CD4-positive, alpha-beta T cell treated with Interleukin-6 at 100 ng/mL for 8 hours (primary cell): ENCODE measurements at places on chromosomes 4 and X.

DNA sequence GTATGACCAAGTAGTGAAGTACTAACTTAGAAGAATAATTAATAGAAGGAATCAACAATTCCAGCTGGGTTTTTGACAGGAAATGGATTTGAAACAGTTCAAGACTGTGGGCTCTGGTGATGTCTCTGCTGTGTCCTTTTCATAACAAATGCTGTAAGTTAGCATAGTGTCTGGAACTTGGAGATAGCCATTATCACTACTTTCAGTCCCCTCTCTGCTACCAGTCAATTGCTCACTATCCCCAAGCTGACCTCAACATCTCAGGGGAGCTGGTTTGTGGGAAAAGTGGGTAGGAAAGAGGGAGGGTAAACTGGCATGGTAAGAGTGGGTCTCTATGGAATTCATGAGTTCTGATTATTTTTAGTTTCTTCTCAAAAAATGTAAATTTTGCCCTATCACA, 231.4 kb upstream of the MID1 start:
- DNase-seq = no peak

- no peak for DNase-seq
Observed at GRCh38 chrX:23890933-23891332, 16.8 kb downstream of the APOO start.

DNA sequence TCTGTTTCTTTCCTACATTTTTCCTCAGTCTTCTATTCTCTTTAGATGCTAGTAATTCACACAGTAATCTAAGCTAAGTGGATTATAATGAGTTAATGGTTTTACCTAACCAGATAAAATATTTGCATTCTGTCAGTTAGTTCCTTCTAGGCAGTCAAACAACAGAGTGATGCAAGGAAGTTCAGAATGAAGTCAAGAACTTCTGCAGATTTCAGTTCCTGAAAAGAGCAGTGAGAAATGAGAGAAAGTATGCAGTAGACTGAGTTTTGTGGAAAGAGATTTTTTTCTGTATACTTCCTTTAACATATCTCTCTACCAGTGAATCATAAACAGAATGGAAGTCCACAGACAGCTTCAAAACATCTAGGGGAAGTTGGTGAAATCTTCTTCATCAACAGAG, 774.0 kb upstream of the POU3F4 start:
- DNase-seq = no peak

DNA sequence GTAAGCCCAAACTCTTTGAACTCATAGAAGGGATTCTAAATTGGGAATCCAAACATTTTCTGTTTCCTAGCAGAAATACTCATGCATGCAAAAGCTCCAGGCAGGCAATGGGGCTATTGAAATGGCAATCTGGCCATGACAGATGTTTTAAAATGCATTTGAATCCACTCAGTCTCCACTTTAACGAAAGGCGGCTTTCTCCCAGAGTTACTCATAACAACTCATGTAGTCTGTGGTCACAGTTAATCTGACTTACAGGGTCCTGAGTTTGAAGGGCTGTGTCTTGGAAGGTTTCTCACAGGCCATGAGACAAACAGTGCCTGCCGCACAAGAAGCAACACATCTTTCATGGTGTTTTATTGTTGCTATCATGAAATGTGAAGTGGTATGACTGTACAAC, 185.7 kb downstream of the AMELX start:
- no peak for DNase-seq

DNA sequence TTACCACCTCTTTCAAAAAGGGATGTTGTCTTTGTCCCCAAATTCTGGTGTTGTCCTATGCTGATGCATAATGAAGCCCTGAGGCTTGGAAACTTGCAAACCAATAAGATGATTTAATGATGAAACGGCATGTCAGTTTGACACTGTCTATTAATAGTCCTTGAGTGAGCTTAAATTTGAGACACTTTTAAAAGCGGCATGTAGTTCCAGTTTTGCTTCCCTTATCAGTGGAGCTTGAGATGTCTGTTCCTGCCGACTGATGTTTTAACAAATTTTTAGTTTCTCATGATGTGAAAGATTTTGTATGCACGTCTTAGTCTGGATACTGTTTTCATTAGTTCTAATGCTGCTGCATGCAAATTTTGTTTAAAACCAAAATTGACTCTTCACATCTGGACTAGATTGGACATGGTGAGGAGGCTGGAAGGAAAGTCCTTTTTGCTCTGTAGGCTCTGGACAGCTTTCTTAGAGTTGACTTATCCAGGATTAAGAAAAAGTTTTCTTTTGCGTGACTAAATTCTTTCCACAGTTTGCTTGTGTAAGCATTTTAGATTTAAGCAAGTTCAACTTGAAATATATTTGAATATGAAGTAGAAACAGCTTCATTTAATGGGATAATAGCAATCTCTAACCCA, 11.7 kb downstream of the C1GALT1C1 start:
- no peak for DNase-seq
